ENCODE measurements at places on chromosomes 5 and 9.

DNA sequence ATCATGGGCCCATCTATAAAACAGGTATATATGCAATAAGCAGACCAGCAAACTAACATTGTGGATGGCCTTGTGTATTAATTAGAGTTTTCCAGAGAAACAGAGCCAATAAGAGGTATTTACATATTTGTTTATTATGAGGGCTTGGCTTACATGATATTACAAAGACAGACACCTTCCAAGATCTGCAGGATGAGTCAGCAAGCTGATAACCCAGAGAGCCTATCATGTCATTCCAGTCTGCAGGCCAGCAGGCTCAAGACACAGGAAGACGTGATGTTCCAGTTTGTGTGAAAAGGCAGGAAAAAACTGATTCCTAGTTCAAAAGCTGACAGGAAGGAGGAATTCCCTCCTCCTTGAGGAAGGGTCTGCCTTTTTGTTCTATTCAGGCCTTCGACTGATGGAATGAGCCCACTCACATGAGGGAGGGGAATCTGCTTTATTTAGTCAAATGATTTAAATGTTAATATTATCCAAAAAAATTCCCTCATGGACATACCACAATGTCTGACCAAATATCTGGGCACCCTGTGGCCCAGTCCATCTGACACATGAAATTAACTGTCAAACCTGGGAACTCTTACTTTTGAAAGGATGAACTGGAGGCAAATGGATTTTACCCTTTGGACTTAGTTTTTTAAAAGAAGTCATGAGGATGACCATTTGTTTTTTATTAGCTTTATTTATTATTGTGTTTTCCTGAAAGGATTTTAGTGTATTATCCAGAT is 161.2 kb upstream of the CHD1 start:
- DNase-seq = no peak

DNA sequence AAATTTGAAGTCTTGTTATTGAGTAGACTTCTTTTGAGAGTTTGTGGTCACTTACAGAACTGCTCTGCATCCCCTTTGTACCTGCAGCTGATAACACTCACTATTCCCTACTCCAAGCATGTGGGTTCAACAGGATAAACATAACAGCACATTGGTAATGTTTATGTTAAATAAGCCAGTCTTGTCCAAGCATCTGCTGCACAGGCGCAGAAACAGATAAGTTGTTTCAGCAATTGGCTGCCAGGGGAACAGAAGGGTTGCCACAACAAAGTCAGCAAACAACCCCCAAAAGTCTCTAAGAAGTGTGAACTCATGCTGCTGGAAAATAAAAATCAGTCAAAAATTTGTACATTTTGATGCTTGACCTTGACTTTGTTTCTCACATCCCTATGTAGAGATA is 174.6 kb downstream of the GDNF start:
- DNase-seq = no peak

DNA sequence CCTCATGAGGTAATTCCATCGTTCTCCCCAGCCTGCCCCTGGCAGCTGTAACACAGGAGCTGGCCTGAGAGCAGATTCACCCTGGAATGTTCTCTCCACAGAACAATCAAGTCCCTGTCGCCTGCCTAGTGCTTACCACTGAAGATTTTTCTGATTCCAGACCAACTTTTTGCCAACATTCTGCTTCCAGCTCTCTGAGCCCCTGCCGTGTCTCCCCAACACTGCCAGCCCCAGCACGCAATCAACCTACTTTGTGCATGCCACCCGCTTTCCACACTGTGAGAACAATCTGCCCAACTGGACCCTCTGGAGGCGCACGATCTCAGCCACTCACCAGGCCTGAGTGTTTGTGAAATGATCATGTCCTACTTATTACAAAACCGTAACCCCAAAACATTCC is 62.6 kb downstream of the PSMB7 start:
- DNase-seq = no peak

DNA sequence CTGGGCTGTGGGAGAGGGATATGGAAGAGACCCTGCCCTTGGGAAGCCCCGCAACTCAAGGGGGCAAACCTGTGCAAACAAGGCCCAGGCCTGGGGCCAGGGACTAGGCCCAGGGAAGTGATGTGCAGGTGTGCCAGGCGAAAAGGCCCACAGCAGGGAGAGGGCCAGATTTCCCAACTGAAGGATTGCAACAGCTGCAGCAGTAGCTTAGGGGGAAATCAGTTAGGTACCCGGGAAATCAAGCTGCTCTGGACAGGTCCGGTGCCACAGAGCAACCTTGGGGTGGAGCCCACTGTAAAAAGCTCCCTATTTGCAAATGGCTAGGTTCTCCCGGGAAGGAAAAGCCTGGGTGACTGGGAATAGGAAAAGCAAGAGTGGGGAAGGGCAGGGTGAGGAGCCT is 10.4 kb downstream of the GRIN1 start:
- DNase-seq = no peak

DNA sequence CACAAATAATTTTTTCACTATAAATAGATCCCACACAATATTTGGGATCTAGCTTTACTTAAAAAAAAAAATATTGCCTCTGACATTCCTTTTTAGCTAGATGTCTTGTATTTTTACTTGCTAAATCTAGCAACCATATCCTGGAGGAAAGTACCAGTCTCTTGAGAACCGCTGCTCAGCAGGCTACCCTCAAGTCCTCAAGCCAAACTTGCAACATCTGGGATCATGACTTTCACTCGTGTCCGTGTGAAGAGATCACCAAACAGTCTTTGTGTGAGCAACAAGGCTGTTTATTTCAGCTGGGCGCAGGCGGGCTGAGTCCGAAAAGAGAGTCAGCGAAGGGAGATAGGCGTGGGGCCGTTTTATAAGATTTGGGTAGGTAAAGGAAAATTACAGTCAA is 180.3 kb upstream of the FER start:
- no peak for DNase-seq

DNA sequence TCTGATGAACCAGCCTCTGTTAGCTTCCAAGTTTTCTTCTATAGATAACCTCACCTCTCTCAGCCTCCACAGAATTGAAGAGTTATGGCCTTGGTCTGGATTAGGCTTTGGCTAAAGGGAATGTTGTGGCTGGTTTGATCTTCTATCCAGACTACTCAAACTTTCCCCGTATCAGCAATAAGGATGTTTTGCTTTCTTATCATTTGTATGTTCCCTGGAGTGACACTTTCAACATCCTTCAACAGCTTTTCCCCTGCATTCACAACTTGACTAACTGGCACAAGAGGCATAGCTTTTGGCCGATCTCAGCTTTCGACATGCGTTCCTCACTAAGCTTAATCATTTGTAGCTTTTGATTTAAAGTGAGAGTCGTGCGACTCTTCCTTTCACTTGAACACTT is 28.1 kb upstream of the GNE start:
- DNase-seq = no peak

DNA sequence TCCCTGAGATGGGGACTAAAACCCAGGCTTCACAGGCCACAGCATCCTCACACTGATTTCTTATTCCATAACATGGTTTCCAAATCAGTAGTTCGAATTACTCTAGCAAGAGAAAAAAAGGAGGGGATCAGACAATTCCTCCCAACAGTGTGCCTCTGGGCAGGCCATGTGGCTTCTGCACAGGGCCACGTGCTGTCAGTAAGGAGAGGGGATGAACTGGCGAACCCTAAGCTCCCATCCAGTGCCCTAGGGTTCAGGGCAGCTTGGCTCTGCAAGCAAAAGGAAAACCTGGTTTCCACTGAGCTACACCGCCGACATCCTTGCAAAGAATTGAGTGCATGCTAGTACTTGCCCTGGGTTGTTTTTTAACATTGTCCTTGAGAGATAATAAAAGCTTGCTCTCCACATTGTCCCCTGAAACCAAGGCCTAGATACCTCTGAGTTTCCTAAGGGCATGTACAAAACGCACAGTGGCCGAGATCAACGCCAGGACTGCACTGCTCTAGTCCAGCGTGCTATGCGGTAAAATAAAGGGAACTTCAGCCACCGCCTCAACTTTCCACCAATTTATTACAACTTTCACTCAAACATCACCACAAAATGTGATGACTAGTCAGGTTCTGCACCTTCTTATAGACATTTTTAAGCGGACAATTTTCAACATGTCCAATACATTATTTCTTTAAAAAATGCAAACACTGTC is 4.5 kb downstream of the CAMSAP1 start:
- no peak for DNase-seq

DNA sequence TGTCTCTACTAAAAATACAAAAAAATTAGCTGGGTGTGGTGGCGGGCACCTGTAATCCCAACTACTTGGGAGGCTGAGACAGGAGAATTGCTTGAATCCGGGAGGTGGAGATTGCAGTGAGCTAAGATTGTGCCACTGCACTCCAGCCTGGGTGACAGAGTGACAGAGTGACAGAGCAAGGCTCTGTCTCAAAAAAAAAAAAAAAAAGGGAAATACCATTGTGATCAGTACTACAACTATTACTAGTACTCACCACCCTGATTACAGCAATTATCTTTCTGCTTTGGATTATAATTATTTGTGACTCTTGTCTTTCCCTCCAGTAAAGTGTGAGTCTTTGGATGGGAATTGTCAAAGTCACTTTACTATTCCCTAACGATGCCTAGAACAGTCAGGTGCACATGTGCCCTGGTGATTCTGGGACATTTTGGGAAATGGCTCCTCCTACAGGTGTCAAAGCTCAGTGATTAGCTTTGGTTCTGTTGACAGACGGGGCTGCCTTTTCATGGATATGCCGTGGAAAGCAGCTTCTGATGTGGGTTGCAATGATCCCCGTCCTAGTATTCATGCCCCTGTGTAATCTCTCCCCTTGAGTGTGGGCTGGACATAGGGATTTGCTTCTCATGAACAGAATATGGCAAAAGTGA is 31.8 kb upstream of the FRRS1L start:
- DNase-seq = no peak

DNA sequence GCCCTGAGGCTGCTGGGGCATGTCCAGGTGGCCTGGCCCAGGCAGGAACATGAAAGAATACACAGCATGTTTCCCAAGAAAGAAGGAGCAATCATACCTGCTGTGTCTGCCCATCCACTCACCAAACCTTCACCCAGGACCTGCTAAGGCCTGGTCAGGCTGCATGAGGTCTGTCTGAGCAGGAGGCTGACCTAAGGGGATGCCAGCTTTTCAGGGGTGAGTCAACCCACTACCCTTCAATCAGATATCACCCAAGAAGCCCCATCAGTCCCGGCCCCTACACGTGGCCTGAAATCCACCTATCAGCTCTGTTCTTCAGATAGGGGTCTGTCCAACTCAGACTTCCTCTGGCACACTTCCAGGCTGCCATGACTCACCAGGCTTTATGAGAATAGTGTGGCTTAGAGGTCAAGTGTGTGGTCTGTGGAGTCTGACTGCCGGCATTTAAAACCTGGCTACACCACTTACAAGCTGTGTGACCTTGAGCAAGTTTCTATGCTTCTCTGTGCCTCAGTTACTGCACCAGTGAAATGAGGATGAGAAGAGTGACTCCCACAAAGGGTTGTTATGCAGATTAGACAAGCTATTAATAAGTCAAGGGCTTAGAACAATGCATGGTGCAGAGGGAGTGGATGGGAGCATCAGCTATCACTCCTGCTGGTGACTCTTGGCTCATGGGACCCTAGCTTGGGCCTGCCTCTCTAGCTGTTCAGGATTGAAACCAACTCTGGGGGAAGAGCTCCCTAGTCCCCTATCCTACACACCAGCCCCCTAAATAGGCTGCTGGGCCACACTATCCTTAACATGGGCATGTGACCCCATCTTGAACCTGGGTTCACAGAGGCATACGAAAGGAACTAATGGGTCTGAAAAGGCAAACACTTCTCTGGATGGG is 130.3 kb downstream of the PAX5 start:
- DNase-seq = no peak

GRCh38 chr5:77232574-77233358 is 22.3 kb downstream of the PDE8B start:
- DNase-seq = no peak

DNA sequence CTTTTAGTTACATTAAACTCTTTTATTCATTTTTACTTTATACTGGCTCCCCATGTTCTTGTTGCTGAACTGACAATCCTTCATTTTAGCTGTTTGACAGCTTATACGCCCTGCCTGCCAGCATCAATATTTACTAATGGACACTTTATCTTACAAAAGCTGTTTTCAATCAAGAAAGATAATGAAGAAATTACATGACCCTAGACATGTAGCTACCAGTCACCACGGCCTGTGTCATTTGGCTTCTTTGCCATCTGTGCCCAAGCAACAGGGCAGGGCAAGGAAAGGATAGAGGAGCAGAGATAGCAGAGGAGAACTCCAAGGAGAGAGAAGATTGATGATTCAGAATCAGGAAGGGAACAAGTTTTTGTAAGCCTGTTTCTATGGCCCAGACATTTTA is 647.3 kb downstream of the BRINP1 start:
- DNase-seq = no peak

GRCh38 chr9:135081264-135081660 is 6.2 kb upstream of the OLFM1 start:
- DNase-seq = no peak

DNA sequence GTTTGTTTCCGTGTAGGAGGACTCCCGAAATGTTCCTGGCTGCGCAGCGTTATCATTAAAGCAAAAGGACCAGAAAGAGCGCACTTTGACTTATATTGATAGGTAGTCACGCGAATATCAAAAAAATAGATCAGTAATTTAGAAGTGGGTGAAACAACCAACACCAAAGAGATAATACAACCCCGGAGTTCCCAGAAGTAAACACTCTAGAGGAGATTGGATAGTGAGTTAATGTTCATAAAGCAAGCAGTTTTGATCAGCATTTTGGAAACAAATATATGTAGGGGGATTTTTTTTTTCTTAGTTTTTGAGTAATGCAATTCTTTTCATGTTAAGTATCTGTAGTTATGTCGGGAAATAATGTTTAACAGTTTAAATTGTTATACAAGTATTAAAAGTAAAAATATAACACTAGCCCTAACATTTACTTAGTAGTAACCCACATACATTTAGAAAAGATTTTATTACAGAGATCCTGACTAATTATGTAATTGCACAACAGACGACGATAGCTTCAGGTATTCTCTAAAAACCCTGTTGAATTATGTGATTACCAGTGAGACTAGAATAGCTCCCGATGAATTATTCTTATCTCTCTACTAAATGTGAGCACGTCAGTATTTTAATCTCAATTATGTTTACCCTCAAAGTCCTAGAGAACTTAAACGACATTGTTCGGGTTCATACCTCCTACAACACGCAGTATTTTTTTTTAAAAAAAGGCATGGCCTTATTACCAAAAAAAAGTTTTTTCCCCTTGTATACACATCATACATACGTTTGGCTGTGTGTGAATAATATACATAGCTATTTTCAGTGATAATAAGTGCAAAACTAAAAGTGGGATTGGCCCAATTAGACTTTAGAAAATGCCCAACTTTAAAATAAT is 9.4 kb upstream of the NFIB start:
- DNase-seq = no peak

DNA sequence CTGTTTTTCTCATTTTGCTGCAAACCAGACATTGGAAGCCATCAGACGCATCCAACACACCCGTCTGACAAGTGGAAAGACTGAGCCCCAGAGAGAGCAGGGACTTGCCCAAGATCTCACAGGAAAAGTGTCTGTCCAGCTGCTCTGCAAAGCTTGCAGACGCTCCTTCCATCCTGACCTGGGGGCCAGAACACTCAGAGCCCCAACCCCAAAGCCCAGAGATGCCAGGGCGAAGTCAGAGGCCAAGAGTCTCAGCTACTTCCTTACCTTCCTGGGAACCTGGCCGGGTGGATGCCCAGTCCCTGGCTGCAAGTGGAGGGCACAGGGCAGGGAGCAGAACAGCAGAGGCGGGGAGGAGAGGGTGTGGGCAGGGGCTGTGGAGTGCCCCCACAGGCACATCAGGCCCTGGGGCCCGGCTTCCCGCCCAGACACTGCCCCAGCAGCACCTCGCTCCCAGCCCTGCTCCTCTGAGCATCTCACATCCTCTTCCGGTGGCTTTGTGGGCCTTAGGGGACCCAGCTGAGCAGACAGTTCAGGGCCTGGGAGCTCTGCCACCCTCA is 9.7 kb upstream of the RALGDS start:
- no peak for DNase-seq

All from esophagus muscularis mucosa (tissue), 4 donors.